ENCODE measurements at places on chromosomes 6 and 20. TPM values are rescaled to one million over a fixed set of nuclear protein-coding genes. Genes with fewer than 3 reads are reported as not detected.

The OVOL2 gene
- 0.07 TPM for polyA plus RNA-seq

The SAMD5 gene
- 0.79 TPM for polyA plus RNA-seq

The CHMP4B gene
- polyA plus RNA-seq: 104 TPM

DNA sequence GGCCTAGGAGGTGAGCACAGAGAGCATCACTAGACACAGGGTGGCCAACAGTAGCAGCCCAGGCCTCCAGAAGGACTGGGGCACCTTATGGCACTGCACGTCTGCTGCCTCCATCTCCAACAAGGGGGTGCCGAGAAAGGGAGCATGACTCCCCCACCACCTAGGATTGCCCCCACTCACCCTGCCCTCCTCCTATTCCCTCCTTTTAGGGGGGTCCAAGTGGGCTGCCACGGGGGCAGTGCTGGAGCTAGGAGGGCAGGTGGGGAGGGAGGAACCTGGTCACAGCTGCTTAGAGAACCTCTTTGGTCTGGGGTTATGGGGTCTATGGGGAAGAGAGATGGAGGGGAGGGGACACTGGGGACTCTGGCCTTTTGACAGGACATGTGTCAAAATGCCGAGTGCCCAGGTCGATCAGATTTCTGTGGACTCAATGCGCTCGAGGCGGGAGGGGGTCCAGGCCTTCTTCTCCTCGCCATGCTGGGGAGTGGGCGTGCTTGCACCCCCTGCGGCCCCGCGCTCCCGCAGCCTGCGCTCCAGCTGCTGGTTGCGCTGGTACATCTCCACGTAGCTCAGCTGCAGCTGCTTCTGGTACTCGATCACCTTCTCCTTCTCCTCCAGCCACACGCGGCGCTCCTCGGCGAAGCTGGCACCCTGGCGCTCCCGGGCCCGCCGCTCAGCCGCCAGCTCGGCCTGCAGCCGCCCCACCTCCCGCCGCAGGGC, 4.5 kb upstream of the FASTKD5 start:
- DNase-seq: no peak

- no peak for DNase-seq
Measured at GRCh38 chr6:97205966-97206365, 77.0 kb downstream of the MMS22L start.

DNA sequence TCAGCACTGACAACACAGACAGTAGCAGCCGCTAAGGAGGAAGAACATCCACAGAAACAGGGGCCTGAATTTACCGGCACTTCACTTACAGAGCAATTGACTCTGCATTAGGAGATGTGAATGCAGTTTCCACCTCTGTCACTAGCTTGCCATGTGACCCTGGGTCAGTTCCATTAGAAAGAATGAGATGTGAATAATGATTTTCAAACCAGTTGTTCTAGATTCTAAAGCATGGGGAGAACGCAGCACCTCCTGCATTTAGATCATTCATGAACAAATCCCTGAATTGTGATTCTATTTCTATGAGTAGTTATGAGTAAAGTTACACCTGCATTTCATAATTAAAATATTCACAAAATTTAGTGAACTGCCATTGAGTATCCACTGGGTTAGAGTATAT, 197.3 kb upstream of the EXOC2 start:
- DNase-seq: no peak

DNA sequence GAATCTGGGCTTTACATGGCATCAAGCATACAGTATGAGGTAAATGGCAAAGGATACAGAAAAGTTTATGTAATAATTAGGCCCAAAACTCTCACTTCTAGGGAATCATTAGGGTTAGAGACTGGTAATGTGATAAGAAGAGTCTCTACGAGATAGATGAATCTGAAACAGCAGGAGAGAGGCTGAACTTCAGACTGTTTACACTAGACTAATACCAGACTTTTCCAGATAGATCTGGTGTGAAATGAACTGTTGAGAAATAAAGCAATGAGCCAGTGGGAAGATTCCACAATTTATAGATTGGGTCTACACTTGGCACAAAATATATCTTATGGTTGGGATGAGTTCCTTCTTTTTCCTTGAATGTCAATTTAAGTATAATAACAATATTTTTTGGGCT, 134.3 kb downstream of the MAN1A1 start:
- DNase-seq: no peak

GRCh38 chr20:58895448-58896180, 43.1 kb downstream of the GNAS start:
- DNase-seq: no peak

- DNase-seq: no peak
Measured at GRCh38 chr6:110400208-110400607, 15.2 kb downstream of the DDO start.
